Activated CD8-positive, alpha-beta T cell treated with anti-CD3 and anti-CD28 coated beads, Interleukin-2, amount 10 ng/mL, durations not matched to agents 7 days and 5 days (primary cell): ENCODE measurements at places on chromosomes 5 and 9.

- H3K4me1 ChIP-seq: peaks cover 2% of the 10 kb centered on the region
- no peaks in the 10 kb centered on the region for H3K27me3 ChIP-seq
- H3K27ac ChIP-seq: no peak overlapping the region
- DNase-seq: no peak
- peaks cover 51% of the 10 kb centered on the region for H3K36me3 ChIP-seq
- no peak overlapping the region for H3K4me3 ChIP-seq
These were observed 19.8 kb downstream of the PUM3 start for GRCh38 chr9:2824054-2824453.

- no peaks in the 10 kb centered on the region for H3K4me1 ChIP-seq
- H3K27me3 ChIP-seq: no peaks in the 10 kb centered on the region
- no peak for DNase-seq
- no peak overlapping the region for H3K27ac ChIP-seq
These were observed 339.2 kb downstream of the ADAMTS6 start for GRCh38 chr5:65142511-65143011.

GRCh38 chr5:107005653-107006052, 665.1 kb downstream of the EFNA5 start:
- no peaks in the 10 kb centered on the region for H3K4me1 ChIP-seq
- no peak overlapping the region for H3K4me3 ChIP-seq
- no peak overlapping the region for H3K27ac ChIP-seq

DNA sequence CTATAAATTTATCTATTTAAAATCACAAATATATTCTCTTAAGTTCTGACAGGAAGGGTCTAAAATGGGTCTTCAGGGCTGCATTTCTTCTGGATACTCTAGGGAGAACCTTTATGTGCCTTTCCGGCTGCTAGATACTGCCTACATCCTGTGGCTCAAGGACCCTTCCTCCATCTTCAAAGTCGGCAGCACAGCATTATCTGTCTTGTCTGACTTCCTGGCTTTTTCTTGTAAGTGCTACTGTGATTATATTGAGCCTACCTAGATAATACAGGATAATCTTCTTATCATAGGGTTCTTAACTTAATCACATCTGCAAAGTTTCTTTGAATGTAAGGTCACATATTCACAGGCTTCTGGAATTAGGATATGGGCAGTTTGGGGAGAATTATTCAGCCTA, 943.8 kb upstream of the TYRP1 start:
- H3K4me3 ChIP-seq: no peak overlapping the region
- no peak for DNase-seq
- H3K36me3 ChIP-seq: no peaks in the 10 kb centered on the region
- no peaks in the 10 kb centered on the region for H3K27me3 ChIP-seq
- H3K4me1 ChIP-seq: no peaks in the 10 kb centered on the region

DNA sequence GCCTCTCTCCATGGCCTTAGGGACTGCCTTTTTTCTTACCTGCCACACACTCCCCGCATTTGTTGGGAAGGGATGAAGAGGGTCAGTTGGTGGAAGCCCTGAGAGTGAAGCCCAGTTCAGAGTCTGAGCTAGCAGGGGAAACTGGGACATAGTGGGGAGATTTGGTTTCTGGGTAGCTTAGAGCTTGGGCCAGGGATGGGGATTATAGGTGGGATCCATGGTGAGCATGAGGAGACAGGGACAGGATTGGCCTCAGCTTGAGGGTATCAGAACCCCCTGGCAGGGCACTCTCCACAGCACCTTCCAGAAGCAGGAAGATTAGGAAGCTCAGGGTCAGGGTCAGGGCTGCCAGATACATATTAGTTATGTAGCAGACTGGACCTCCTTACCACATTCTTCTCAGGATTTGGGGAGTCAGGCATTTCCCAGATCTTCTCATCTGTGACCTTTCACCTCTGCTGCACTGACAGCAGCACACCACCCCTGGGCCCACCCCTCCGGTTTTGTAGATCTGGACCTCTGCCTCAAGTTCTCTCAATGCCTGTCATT, 17.9 kb downstream of the OR13J1 start:
- peaks cover 2% of the 10 kb centered on the region for H3K27me3 ChIP-seq
- H3K4me3 ChIP-seq: no peak overlapping the region
- no peaks in the 10 kb centered on the region for H3K36me3 ChIP-seq
- no peak overlapping the region for H3K27ac ChIP-seq

GRCh38 chr5:178429491-178430185, 160.6 kb downstream of the COL23A1 start:
- no peaks in the 10 kb centered on the region for H3K4me1 ChIP-seq
- no peaks in the 10 kb centered on the region for H3K36me3 ChIP-seq
- H3K4me3 ChIP-seq: no peak overlapping the region
- DNase-seq: no peak
- no peak overlapping the region for H3K27ac ChIP-seq
- no peaks in the 10 kb centered on the region for H3K27me3 ChIP-seq

DNA sequence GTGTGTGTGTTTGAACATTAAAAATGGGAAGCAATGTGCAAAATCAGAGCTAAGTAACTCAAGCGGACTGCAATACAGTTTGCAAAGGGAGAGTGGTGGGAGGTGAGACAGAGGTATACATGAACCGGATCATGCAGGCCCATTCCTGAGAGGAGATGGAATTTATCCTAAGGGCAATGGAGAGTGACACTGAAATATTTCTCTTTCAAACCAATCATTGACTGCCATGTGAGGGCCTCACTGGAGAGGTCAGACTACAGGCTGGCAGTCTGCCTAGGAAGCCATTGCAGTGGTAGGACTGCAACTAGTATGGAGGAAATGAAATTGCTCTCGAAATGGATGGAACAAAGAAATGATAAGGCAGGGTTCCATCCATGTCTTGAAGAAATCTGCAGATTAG, 34.8 kb downstream of the TNFSF15 start:
- peaks cover 19% of the 10 kb centered on the region for H3K4me1 ChIP-seq
- no peaks in the 10 kb centered on the region for H3K36me3 ChIP-seq
- no peak for DNase-seq

DNA sequence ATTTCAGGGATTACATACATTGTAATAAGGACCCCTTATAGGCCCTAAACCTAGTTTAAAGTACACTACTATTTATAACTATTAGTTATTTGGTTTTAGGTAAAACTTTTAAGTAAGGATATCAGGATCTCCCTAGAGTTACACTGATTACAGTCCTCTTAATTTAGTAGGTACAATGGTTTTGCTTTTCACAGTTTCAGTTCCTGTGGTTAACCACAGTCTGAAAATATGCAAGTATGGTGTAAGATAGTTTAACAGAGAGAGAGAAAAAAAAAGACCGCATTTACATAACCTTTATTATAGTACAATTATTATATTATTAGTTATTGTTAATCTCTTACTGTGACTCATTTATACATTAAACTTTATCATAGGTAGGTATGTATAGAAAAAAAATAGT, 725.3 kb upstream of the PTPRD start:
- no peak for DNase-seq
- no peaks in the 10 kb centered on the region for H3K27me3 ChIP-seq
- H3K27ac ChIP-seq: no peak overlapping the region

GRCh38 chr5:32767948-32768467, 56.9 kb downstream of the NPR3 start:
- DNase-seq: no peak
- no peaks in the 10 kb centered on the region for H3K4me1 ChIP-seq
- no peaks in the 10 kb centered on the region for H3K27me3 ChIP-seq
- no peak overlapping the region for H3K4me3 ChIP-seq
- no peaks in the 10 kb centered on the region for H3K36me3 ChIP-seq

- H3K27ac ChIP-seq: no peak overlapping the region
- H3K4me3 ChIP-seq: no peak overlapping the region
- no peaks in the 10 kb centered on the region for H3K4me1 ChIP-seq
- no peak for DNase-seq
- H3K27me3 ChIP-seq: peaks cover 3% of the 10 kb centered on the region
- no peaks in the 10 kb centered on the region for H3K36me3 ChIP-seq
These were observed 144.9 kb upstream of the CD180 start for GRCh38 chr5:67341478-67341877.

- H3K27ac ChIP-seq: no peak overlapping the region
- H3K36me3 ChIP-seq: no peaks in the 10 kb centered on the region
- peaks cover 11% of the 10 kb centered on the region for H3K4me1 ChIP-seq
These were observed 37.4 kb downstream of the ARHGEF37 start for GRCh38 chr5:149618581-149619248.
